ENCODE measurements at places on chromosomes 5 and 9.

- no peak overlapping the region for H3K4me3 ChIP-seq
- no peaks in the 10 kb centered on the region for H3K4me1 ChIP-seq
- H3K36me3 ChIP-seq: no peaks in the 10 kb centered on the region
- DNase-seq: no peak
- H3K27me3 ChIP-seq: peaks cover 5% of the 10 kb centered on the region
Measured at GRCh38 chr5:112013660-112014059, 256.7 kb upstream of the NREP start.

- peaks cover 4% of the 10 kb centered on the region for H3K4me1 ChIP-seq
- H3K4me3 ChIP-seq: no peak overlapping the region
- H3K36me3 ChIP-seq: peaks cover 39% of the 10 kb centered on the region
- H3K27me3 ChIP-seq: no peaks in the 10 kb centered on the region
Measured at GRCh38 chr9:127844821-127845359, 9.6 kb downstream of the ENG start.

- no peak for DNase-seq
- no peak overlapping the region for H3K27ac ChIP-seq
- peaks cover 5% of the 10 kb centered on the region for H3K4me1 ChIP-seq
- peak overlapping the region; percentile 76 for H3K4me3 ChIP-seq
- peaks cover 37% of the 10 kb centered on the region for H3K27me3 ChIP-seq
- no peaks in the 10 kb centered on the region for H3K36me3 ChIP-seq
Measured at GRCh38 chr9:133429641-133430161, 7.5 kb downstream of the ADAMTS13 start.

DNA sequence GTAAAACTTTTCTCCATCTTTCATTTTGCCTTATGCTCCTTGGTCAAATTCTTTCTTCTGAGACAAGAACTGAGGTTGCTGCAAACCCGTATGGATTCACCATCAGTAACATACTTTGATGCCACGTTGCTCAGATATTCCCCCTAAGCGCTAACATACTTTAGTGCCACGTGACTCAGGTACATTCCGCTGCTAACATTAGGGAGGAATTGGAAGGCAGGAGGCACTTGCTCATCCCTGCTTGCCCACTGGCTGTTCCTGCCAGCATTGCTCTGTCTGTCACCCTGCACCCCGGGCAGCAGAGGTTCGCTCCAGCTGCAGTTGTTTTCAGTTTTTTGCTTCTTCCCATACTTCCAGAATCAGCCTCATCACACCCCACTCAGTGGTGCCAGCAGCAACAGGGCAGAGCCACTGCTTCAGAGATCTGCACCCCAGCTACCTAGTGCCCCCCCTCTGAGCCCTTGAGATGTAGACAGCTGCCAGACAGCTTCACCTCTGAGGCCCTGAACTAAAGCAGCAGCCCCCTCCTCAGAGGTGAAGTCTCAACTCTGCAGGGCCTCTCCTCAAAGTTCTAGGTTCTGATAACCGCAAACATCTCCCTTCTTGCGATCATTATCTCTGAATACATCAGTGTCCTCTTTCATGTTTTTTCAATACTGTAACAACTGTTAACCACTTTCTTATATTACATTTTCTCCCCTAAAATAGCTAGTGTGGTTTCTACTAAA, 228.0 kb upstream of the KIF2A start:
- no peak overlapping the region for H3K4me3 ChIP-seq
- H3K27ac ChIP-seq: no peak overlapping the region
- DNase-seq: no peak
- H3K36me3 ChIP-seq: no peaks in the 10 kb centered on the region
- H3K4me1 ChIP-seq: no peaks in the 10 kb centered on the region
- no peaks in the 10 kb centered on the region for H3K27me3 ChIP-seq

GRCh38 chr9:121230256-121230655, 28.6 kb upstream of the RAB14 start:
- no peaks in the 10 kb centered on the region for H3K27me3 ChIP-seq
- peaks cover 38% of the 10 kb centered on the region for H3K36me3 ChIP-seq
- no peak overlapping the region for H3K4me3 ChIP-seq
- H3K4me1 ChIP-seq: no peaks in the 10 kb centered on the region

DNA sequence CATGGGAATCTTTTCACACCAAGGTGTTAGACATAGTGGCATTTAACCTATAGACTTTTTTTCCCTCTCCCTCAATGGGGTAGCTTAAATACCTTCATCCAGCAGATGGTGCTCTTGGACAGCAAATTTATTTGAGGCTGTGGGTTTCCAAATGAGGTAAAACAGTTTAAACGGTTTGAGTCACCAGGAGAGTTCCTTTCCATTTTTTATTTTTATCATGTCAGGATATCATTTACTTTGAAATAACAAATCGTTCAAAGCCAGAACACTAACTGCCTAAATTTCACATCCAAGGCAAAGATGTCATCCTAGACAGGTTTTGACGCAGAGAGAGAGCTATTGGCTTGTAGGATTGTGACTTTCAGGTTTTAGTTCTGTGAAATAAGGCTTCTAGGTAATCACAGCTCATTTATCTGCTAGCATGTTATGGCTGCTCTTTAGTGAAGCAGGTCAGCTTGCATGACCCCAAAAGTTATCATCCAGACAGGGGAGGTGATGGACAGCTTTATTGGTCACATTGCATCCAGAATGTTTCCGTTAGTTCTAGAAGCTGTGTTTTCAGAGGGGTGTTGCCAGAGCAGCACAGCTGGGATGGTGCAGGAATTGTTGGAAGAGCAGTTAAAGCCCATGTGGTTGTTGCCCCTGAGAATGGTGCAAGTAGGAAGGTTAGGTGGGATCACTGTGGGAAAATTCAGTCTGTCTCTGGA, 69.8 kb downstream of the KDM4C start:
- peaks cover 51% of the 10 kb centered on the region for H3K36me3 ChIP-seq
- H3K27me3 ChIP-seq: no peaks in the 10 kb centered on the region
- H3K27ac ChIP-seq: peak overlapping the region; percentile 90
- H3K4me1 ChIP-seq: peaks cover 14% of the 10 kb centered on the region
- peak; percentile 35 for DNase-seq
- H3K4me3 ChIP-seq: no peak overlapping the region

DNA sequence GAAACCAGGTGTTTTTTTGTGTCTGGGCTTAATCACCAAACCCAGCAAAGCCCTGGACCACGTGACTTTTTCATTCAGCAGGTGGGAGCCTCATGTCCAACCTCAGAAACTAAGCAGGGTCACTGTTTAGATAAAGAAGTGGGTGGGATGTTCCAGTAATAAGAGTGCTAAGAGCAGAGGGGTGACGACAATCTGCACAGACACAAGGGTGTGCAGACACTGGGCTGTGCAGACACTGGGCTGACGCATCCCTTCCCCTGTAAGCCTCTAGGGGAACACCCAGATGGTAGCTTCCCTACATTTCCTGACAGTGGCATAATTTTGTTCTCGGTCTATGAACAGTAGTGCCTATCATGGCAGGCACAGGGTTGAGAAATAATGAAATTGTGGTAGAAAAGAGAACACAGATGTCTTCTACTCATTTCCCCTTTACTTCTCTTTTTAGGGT, 85.1 kb downstream of the SAXO1 start:
- peak; percentile 4 for DNase-seq
- H3K4me3 ChIP-seq: no peak overlapping the region
- no peaks in the 10 kb centered on the region for H3K4me1 ChIP-seq
- H3K27ac ChIP-seq: no peak overlapping the region
- no peaks in the 10 kb centered on the region for H3K36me3 ChIP-seq

DNA sequence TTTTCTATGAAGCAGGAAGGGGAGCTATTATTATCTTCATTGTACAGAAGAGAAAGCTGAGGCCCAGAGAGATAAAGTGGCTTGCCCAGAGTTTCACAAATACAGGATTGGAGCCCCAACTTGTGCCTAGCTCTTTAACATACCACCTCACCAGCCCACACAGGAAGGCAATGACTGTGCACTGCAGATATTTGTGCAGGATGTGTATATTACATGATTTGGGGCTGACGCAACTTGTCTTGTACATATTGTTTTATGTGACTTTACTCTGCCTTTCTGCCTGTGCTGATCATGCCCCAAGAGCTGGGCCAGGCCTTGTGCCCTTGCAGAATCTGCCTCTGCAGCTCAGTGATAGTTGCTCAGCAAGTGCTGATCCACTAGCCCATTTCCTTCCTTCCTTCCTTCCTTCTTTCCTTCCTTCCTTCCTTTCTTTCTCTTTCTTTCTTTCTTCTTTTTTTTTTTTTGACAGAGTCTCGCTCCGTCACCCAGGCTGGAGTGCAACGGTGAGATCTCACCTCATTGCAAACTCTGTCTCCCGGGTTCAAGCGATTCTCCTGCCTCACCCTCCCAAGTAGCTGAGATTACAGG, 106.6 kb upstream of the TBCA start:
- H3K27ac ChIP-seq: no peak overlapping the region
- H3K36me3 ChIP-seq: no peaks in the 10 kb centered on the region
- H3K4me3 ChIP-seq: no peak overlapping the region
- no peaks in the 10 kb centered on the region for H3K4me1 ChIP-seq
- peaks cover 17% of the 10 kb centered on the region for H3K27me3 ChIP-seq
- no peak for DNase-seq

DNA sequence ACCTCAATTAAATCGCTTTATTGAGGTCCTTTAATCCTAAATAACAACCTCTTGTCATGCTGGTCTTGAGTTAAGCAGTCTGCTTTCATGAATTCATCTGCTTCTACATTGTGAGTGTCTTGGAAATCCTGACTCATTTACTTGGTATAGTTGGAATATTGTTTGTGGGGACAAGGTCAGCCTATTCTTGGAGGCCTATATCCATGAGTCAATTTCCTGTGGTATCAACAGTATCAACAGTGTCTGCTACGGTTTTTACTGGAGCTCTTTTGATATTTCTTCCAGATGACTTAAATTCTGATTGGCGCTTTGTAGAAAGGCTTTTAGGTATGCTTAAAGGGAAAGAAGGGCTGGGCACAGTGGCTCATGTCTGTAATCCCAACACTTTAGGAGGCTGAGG, 71.2 kb upstream of the PARP8 start:
- no peak overlapping the region for H3K4me3 ChIP-seq
- no peaks in the 10 kb centered on the region for H3K27me3 ChIP-seq
- peaks cover 13% of the 10 kb centered on the region for H3K4me1 ChIP-seq
- H3K36me3 ChIP-seq: no peaks in the 10 kb centered on the region
- H3K27ac ChIP-seq: no peak overlapping the region

- DNase-seq: no peak
- H3K36me3 ChIP-seq: no peaks in the 10 kb centered on the region
- H3K4me1 ChIP-seq: no peaks in the 10 kb centered on the region
- no peak overlapping the region for H3K27ac ChIP-seq
- no peak overlapping the region for H3K4me3 ChIP-seq
- H3K27me3 ChIP-seq: peaks cover 7% of the 10 kb centered on the region
Measured at GRCh38 chr9:38305582-38305981, 86.9 kb upstream of the ALDH1B1 start.

DNA sequence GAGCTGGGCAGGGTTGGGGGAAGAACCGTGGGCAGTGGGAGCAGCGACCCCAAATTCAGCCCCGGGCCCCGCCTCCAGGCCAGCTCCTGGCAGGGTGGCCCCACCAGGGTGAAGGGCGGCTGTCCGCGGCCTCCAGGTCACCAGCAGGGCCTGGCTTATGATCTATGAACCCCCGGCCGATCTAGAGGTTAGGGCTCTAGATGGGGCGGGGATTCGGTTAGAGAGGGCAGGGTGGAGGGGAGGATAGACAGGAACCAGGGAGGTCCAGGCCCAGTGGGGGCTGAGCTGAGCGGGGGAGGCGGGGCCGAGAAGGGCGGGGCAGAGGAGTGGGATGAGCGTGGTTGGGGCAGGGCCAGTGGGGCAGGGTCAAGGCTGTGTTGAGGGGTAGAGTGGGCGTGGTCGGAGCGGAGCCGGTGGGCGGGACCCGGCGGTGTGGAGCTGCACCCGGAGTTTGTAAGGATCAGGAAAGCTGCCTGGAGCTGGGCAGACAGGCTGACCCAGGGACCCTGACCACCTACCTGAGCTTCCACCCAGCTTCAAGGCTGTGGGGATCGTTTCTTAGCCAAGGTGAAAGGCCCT, 29.3 kb upstream of the OBP2B start:
- DNase-seq: peak; percentile 31
- H3K27me3 ChIP-seq: peaks cover 69% of the 10 kb centered on the region
- H3K4me1 ChIP-seq: peaks cover 17% of the 10 kb centered on the region
- no peaks in the 10 kb centered on the region for H3K36me3 ChIP-seq
- peak overlapping the region; percentile 66 for H3K4me3 ChIP-seq

GRCh38 chr5:148469501-148469935, 85.8 kb downstream of the FBXO38 start:
- no peak overlapping the region for H3K27ac ChIP-seq
- H3K4me1 ChIP-seq: no peaks in the 10 kb centered on the region
- H3K36me3 ChIP-seq: no peaks in the 10 kb centered on the region
- H3K27me3 ChIP-seq: no peaks in the 10 kb centered on the region
- DNase-seq: no peak
- H3K4me3 ChIP-seq: no peak overlapping the region

DNA sequence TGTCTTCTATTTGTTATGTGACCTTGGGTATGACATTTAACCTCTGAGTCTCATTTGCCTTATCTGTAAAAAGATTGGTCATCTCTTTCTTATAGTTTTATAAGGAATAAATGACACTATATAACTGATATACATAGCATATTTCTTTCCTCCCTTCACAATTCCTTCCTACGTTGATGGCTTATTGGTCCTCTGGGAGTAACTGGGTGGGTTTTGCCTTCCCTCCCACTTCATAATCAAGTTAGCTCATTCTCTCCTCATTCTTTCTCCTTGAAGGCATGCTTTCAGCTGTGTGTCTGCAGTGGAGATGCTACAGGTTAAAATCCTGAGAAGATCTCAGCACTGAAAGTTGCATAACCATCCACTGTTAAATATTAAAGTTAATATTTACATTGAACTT, 382.4 kb downstream of the TMEM38B start:
- no peak for DNase-seq
- no peak overlapping the region for H3K4me3 ChIP-seq
- H3K4me1 ChIP-seq: peaks cover 3% of the 10 kb centered on the region
- H3K27me3 ChIP-seq: no peaks in the 10 kb centered on the region
- no peaks in the 10 kb centered on the region for H3K36me3 ChIP-seq

DNA sequence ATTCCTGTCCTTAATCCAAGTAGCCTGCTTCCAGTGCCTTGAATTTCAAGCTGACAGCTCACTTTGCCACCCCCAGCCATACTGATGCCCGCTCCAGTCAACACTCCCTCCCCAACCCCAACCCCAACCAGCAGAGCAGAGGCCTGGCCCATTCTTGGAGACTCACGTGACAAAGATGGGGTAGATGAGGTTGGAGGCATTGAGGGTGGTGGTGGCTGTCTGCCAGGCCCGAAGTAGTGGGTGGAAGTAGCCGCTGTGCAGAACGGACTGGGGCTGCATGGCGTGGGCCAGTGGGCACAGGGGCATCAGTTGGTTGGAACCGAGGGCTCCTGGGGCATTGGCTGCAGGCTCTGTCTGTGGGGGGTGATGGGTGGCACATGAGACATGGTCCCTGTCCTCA, 7.8 kb downstream of the ALAD start:
- peaks cover 26% of the 10 kb centered on the region for H3K36me3 ChIP-seq
- H3K27ac ChIP-seq: no peak overlapping the region
- no peak overlapping the region for H3K4me3 ChIP-seq
- DNase-seq: no peak
- H3K27me3 ChIP-seq: no peaks in the 10 kb centered on the region

Measured in stimulated activated naive B cell treated with anti-CD40 and anti-IgM and Interleukin-4, amounts not matched to agents 10 μg/mL and 1 μg/mL and 100 μg/mL, for 72 hours (primary cell).